GM12891 (cell line): ENCODE measurements at places on chromosomes 2 and 18.

GRCh38 chr2:217953531-217953932, 49.3 kb downstream of the TNS1 start:
- no peak for DNase-seq

GRCh38 chr2:221822416-221822815, 250.3 kb upstream of the EPHA4 start:
- DNase-seq: no peak

DNA sequence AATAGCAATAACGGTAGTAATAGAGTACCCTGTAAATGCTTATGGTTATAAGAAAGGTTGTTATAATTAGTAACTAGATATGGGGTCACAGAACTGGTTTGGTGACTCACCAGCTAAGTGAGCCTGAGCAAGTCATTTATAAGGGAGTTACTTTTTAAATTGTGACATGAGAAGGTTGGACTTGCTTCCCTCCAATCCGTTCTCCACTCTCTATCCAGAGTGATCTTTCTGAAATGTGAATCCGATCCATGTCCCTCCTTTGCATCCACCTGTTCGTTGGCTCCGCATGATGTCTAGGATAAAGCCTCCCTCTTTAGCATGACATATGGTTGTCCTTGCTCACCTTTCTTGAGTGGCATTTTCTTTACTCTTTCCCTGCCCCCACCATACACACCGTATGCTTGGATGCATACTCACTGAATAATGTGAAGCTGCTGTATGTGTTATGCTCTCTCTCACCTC, 83.1 kb downstream of the CDC42EP3 start:
- DNase-seq: no peak

DNA sequence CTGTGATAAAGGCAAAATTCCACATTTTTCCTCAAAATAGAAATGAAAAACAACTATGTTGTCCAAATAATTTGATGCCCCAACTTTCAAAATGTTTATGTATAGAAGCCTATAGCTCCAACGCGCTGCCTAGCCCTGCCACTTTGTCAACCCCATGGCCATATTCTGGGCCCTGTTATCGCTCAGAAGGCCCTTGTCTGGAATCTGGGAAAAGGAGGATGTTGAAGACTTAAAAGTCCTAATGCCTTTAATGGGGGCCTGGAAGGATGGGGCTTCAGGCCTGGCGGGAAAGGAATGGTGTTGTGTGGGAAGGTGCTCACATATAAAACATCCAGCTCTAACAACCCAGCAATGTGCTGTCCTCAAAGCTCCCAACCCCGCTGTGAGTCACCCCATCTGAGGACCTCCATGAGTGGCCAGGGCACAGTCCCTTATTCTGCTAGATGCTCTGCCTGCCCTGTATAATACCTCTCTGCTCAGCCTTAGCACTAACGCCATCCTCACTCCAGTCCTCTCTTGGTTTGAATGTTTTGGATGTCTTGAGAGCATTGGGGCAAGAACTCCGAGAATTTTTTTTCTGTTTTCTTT, 86.0 kb downstream of the ACSL3 start:
- no peak for DNase-seq

DNA sequence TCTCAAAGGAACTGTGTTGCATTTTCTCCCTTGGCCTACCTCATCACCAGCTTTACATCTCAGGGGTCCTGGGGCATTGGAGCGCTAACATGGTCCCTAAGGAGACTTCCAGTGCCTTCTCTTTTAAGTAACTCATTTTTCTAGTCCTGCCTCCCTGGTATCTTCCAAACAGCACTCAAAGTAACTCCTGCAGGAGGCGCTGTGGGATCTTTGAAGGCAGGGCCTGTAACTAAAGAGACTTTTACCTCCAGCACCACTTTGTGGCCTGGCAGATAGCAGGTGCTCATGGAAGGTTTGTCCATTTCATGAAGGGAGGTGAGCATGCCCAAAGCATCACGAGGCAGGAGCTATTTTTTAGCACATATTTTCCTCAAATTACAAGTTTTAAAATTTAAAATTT, 411.0 kb upstream of the GYPC start:
- DNase-seq: peak; percentile 9

GRCh38 chr2:174338671-174339560, 4.2 kb downstream of the SP9 start:
- DNase-seq: no peak

- no peak for DNase-seq
These were observed 28.2 kb upstream of the NARS1 start for GRCh38 chr18:57649556-57650500.

GRCh38 chr2:64472881-64473280, 18.9 kb downstream of the LGALSL start:
- no peak for DNase-seq

DNA sequence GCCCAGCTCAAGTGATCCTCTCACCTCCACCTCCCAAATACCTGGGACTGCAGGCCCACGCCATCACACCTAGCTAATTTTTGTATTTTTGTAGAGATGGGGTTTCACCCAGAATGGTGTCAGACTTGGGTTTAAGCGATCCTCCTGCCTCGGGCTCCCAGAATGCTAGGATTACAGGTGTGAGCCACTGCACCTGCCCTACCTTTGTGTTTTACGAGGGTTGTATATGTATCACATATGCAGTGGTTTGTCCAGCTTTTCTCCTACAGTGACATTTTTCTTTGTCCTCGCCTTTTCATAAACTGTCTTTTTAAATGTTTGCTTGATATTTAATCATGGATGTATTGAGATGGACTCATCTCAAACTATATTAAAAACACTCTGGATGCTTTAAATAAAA, 38.5 kb downstream of the AGAP1 start:
- no peak for DNase-seq

DNA sequence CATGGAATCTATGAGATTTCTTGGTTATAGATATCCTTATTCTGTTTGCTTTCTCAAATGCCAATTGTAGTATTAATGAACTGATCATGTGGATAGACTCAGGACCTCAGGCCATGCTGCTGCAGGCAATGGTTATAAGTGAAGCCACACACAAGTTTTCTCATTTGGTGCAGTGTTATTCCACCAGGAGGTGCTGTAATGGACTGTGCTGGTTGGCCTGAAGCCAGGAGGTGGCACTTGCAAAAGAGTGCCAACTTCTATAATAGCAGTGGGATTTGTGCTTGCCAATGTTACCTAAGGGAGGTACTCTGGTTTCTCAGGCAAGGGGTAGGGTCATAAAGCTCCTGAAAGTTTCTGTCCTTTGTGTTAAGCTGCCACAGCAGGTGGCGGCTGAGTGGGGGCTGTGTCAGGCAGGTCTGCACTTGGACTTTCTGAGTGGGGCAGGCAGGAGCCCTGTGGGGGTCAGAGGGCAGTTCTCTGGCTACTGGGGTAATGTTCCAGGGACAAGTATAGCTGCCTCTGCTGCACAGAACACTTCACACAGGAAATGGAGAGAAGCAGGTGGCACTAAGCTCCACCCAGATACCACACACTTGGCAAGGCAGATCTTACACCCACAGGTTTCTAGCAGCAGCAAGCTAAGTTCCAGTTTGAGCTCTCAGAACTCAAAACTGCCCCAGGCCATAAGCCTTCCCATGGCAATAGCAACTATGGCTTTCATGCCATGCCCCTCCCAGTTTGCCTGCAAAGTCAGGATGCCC, 352.6 kb upstream of the CWC22 start:
- no peak for DNase-seq

- DNase-seq: no peak
These were observed 1.4 kb downstream of the CLUL1 start for GRCh38 chr18:598124-598589.

GRCh38 chr2:237692601-237693290, 65.4 kb downstream of the LRRFIP1 start:
- no peak for DNase-seq

DNA sequence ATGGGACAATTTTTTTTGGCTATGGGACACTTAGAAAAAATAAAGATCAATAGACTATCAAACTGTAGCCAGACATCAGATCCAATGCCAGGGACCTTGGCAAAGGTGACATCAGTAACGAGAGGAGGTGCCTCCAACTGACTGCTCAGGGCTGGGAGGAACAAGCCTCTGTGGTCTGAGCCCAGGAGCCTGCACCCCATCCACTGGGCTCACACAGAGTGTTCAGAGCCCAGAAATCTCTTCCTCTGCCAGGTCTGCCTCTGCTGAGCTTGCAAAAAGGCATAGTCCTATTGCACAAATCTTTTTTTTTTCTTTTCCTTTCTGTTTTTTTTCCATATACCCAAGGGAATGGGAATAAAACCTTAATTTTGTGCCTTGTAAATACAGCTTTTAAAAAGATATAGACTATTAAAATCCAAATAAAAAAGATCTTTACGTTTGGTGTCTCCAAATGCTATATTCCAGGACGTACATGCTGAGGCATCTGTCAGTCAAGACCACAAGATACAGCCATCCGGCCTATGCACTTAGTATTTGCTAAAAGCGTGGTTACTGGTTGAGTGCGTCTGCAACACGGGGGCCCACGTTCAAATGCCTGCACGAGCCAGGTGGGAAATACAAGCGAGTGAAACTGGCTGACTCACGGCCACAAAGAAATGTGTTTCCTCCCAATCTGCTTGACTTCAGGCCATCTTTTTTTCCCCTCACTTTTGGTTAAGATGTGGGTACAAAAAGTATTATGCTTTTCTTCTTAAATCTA, 7.8 kb upstream of the ARHGAP25 start:
- peak; percentile 46 for DNase-seq

DNA sequence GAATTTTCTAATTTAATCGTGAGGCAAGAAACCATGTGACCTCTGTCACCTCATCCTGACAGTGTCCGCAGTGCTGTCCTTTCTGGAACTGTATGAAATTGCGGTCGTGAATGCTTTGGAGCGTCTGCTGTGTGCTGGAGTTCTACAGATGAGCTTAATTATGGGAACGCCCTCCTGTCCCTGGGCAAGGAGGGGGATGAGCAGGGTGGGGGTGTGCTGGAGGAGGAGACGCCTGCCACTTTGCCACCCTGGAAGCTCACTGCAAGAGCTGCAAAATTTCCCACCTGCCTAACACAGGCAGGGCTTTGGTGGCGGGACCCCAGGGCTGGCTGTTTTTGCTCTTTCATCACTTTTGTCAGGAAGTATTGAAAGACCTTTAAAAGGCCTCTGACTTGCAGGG, 6.5 kb downstream of the LPIN1 start:
- DNase-seq: no peak

- no peak for DNase-seq
These were observed 53.6 kb downstream of the DPYSL5 start for GRCh38 chr2:26901326-26902183.

- no peak for DNase-seq
These were observed 134.1 kb upstream of the GLI2 start for GRCh38 chr2:120601566-120601965.

GRCh38 chr2:109256111-109256510, 127.1 kb downstream of the SH3RF3 start:
- no peak for DNase-seq

DNA sequence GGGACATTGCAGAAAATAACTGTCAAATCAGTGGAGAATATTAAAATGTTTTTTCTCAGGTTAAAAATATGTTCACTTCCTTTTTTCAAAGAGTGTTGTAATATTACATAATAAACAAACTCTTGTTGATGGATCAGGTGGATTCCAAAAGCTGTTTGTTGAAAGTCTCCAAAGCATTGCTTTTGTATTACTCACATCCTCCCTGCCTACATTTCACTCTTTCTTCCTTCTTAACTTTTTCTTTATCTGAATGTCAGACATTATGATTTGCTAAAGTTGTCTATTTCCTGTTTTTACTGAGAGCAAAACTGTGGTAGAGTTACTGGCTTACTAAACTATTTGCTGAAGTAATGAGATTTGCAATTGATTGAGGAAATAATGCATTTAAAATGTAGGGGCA, 92.1 kb downstream of the CDH19 start:
- DNase-seq: no peak

DNA sequence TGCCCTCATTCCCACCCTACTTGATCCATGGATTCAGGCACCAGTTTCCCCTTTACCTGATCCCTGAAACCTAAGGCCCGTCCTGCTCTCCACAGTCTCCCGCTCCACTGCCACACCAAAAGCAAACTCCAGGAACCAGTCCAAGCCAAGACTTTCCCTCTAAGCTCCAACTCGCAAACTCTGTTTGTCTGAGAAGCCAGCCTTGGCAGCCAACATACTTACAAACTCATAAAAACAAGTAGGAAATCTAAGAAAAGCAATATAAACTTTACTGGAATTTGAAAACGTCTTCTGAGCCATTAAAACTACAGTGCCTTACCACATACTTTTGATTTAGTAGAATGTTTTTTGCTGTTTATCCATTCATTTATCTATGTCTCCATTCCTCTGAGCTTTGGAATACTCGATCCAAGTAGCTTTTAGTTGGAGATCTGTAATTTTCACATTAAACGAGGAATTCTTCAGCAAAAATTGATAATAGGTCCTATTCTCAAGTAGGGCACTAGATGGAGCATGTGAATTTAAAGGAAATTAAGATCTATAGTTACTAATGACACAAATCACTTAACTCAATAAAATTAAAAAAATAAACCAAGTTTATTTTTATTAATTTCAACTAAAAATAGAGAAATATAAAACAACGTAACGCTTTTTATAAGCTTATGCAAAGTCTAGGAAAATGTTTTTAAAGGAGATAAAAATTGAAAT, 199.7 kb downstream of the MYO3B start:
- no peak for DNase-seq

DNA sequence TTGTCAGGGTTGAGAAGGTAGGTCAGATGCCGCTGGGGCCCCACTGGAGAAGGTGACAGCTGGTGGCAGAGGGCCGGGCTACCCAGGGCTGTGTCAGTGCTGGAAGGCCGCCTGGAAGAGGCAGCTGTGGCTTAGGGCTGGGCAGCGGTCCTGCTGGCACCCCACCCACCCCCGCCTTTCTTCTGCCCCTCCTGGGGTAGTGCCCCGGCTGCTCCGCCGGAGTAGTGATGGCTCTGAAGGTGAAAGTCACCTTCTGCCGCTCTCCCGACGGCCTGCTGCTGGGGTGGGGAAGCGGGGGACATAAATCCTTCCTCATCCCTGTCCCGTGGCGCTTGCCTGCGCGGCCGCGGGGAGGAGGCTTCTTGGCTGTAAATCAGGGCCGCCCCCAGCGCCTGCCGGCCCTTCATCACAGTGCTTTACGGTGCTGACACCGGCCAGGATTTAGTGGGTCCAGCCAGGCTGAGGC, 332.2 kb downstream of the DYSF start:
- DNase-seq: no peak

GRCh38 chr2:219452361-219453317, 18.0 kb downstream of the SPEG start:
- no peak for DNase-seq

- DNase-seq: no peak
These were observed 71.0 kb downstream of the TMEM182 start for GRCh38 chr2:102832789-102833188.

GRCh38 chr18:47754311-47755101, 176.0 kb downstream of the SMAD2 start:
- peak; percentile 64 for DNase-seq

DNA sequence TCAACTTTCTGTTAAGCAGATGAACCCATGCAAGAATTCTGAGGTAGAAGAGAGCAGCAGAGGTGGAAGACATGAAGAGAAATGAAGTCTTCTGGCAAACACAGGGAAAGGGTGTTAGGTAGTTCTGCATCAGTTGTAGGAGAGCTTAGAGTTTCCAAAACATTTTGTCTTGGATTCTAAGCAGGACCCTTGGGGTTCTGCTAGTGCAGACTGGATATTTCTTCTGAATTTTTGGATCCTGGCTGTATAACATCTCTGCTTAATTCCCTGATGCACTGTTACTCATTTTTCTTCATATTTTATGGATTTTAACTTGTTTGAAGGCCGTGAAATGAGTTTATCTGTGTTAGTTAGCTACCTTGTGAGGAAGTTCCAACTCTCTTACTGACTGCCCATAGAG, 208.7 kb upstream of the SLC35G4 start:
- no peak for DNase-seq
